Aorta (tissue), 5 donors: ENCODE measurements at places on chromosomes 7 and 10. TPM values are rescaled to one million over a fixed set of nuclear protein-coding genes. Genes with fewer than 3 reads are reported as not detected.

Gene CALHM3
- not detected for polyA plus RNA-seq

Gene COL13A1
- 3.5 TPM for polyA plus RNA-seq

Gene FAM131B
- 1.0 TPM for polyA plus RNA-seq

Gene ZCWPW1
- 4.0 TPM for polyA plus RNA-seq

Gene PPP1R3C
- polyA plus RNA-seq: 69.2 TPM

Gene SPDYE8
- polyA plus RNA-seq: not detected

GRCh38 chr10:49383853-49384252, 12.0 kb downstream of the DRGX start:
- H3K27me3 ChIP-seq: no peaks in the 10 kb centered on the region
- no peak overlapping the region for H3K4me3 ChIP-seq
- no peaks in the 10 kb centered on the region for H3K4me1 ChIP-seq

DNA sequence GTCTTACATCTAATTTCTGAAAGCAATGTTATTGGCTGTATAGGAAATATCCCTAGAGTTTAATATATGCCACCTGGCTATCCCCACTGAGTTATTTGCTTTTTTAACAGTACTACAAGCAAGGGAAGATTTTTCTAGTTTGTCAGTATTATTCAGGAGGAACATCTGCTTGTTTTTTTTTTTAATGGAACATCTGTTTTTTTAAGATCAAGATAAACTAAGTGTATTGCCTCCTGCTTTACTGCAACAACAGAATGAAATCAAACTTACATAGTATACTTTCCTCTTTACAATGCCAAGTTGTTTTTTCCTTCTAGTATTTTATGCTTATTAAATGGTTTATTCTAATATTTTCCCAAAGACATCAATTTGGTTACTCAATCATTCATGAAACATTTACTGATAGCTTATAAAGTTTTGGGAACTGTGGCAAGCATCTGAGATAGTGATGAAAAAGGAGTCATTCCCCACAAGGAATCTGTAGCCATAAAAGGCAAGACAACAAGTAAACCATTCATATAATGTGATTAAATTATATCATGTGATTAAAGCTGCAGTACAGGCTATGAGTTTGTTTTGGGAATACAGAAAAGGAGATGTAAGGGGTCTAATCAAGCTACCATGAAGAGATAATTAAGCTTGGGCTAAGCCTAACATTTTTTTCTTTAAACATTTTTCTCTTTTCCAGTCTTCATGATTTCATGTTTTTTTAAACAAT, 17.4 kb downstream of the MTPN start:
- H3K27ac ChIP-seq: no peak overlapping the region
- no peaks in the 10 kb centered on the region for H3K27me3 ChIP-seq
- no peak for DNase-seq
- no peaks in the 10 kb centered on the region for H3K36me3 ChIP-seq
- H3K4me3 ChIP-seq: no peak overlapping the region
- no peaks in the 10 kb centered on the region for H3K4me1 ChIP-seq

- no peak overlapping the region for H3K4me3 ChIP-seq
- no peak overlapping the region for H3K27ac ChIP-seq
- no peak for DNase-seq
- H3K27me3 ChIP-seq: no peaks in the 10 kb centered on the region
- H3K36me3 ChIP-seq: no peaks in the 10 kb centered on the region
Observed at GRCh38 chr7:6505685-6506559, 45.3 kb downstream of the GRID2IP start.

DNA sequence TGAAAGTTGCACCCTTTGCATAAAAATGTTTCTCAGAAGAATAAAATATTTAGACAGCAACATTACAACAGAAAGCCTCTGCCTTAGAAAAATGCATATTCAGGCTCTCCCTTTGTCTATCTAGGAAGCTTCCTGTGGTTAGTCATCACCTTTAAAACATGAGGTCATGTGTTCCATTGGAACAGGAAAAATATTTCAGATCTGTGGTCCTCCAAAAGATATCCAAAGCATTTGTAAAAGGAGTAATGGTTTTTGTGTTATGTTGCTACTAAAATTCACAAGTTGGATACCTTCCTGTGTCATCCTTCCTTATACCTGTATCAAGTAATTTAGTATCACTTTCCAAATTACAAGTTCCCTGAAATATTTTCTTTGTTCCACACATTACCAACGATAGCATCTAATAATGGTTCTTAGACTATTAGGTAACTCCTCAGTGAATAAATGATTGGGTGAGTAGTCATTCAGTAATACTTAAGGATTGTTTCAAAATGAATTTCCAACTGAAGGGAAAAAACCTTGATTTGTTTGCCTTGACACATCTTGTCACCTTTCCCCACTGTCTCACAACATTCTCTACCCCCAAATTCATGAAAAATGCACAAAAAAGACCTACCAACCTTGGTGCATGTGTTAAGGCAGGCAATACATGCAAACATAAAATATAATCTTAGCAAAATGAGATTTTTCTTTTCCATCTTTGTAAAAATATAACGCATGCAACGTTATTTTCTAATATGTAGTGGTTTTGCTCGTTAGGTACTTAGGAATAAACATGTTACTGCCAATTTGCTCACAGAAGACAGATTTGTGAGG, 19.7 kb upstream of the RHOBTB1 start:
- no peaks in the 10 kb centered on the region for H3K27me3 ChIP-seq
- H3K27ac ChIP-seq: no peak overlapping the region
- H3K36me3 ChIP-seq: no peaks in the 10 kb centered on the region

- H3K4me3 ChIP-seq: no peak overlapping the region
- no peaks in the 10 kb centered on the region for H3K36me3 ChIP-seq
- no peaks in the 10 kb centered on the region for H3K27me3 ChIP-seq
Observed at GRCh38 chr7:81672872-81673271, 97.0 kb downstream of the HGF start.

GRCh38 chr10:27526242-27526641, 22.1 kb downstream of the RAB18 start:
- peaks cover 2% of the 10 kb centered on the region for H3K4me1 ChIP-seq
- H3K4me3 ChIP-seq: no peak overlapping the region
- no peaks in the 10 kb centered on the region for H3K36me3 ChIP-seq
- H3K27ac ChIP-seq: no peak overlapping the region
- DNase-seq: no peak
- no peaks in the 10 kb centered on the region for H3K27me3 ChIP-seq

DNA sequence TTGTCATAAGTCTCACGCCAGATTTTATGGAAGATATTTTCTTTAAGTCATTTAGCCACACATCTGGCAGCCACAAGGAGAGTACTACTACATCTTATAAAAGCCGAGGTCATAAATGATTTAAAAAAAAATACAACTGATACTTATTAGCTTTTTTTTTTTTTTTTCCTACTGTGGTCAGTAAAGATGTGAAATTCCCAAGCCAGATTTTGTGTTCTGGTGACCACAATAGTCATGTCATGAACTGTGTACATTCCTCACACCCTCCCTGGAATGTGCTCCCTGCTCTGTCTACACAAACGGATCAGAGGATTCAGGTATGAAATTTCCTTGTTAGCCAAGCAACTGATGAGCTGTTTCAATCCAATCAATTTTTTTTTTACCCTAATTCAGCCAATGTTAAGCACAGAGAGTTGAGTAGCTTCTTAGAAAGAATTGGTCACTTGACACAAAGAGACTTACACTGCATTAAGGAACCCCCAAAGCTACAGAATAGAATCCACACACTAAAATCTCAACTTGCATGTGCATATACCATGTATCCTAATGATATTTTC, 54.7 kb downstream of the CHRM2 start:
- H3K36me3 ChIP-seq: no peaks in the 10 kb centered on the region
- no peaks in the 10 kb centered on the region for H3K27me3 ChIP-seq
- H3K4me1 ChIP-seq: no peaks in the 10 kb centered on the region

DNA sequence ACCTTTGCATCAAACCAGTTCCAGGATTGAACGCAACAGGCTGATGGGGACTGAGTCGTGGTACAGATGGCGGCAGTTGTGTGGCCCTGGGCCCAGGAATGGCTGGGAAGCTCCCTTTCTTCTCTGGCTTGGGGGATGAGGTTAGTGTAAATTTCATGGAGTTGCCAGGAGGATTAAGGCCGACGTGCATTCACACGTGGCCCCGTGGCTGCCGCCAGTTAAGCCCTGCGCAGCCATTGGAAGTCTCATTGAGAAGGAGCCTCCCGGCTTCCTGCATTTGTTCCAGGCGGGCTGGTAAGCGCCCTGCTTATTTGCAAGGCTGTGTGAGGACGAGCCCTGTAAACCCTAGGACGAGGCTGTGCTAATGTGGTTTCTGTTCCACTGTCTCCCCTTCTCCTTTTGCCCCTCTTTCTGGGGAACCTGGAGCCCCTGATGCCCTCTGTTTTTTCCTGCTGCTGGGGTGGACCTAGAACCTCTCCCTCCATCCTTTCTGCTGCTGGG, 174.7 kb upstream of the TNRC18 start:
- no peaks in the 10 kb centered on the region for H3K36me3 ChIP-seq
- H3K4me1 ChIP-seq: no peaks in the 10 kb centered on the region
- DNase-seq: no peak
- H3K27me3 ChIP-seq: no peaks in the 10 kb centered on the region
- H3K4me3 ChIP-seq: no peak overlapping the region
- no peak overlapping the region for H3K27ac ChIP-seq

DNA sequence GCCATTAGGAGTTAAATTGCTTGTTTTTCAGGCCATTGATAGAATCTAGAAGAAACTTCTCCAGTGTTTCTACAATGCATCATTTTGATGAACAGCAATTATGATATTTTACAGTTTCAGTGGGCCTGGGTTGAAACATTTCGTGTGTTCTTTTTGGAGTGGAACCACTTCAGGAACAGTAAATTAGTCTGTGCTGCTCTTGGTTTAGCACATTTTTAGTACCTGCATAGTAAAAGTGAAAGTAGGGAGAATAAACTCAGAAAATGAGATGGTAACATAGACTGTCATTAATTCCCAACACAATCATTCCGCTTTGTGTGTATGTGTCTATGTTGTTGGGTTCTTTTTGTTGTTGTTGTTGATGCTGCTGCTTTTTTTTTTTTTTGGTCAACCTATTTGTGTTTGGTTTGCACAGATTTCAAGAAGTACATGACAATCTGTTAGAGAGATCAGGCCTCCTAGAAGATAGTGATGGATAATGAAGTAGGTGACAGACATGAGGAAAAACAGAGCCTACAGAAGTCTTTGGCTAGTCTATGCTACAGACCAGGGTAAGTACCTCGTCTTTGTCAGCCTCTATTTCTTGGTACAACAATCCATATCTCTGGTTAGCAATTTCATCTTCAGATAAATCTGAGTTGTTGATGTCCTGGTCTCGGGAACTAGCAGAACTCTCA, 154.0 kb upstream of the TARP start:
- no peak overlapping the region for H3K27ac ChIP-seq
- no peak overlapping the region for H3K4me3 ChIP-seq
- H3K36me3 ChIP-seq: peaks cover 3% of the 10 kb centered on the region
- peaks cover 3% of the 10 kb centered on the region for H3K4me1 ChIP-seq
- H3K27me3 ChIP-seq: no peaks in the 10 kb centered on the region

DNA sequence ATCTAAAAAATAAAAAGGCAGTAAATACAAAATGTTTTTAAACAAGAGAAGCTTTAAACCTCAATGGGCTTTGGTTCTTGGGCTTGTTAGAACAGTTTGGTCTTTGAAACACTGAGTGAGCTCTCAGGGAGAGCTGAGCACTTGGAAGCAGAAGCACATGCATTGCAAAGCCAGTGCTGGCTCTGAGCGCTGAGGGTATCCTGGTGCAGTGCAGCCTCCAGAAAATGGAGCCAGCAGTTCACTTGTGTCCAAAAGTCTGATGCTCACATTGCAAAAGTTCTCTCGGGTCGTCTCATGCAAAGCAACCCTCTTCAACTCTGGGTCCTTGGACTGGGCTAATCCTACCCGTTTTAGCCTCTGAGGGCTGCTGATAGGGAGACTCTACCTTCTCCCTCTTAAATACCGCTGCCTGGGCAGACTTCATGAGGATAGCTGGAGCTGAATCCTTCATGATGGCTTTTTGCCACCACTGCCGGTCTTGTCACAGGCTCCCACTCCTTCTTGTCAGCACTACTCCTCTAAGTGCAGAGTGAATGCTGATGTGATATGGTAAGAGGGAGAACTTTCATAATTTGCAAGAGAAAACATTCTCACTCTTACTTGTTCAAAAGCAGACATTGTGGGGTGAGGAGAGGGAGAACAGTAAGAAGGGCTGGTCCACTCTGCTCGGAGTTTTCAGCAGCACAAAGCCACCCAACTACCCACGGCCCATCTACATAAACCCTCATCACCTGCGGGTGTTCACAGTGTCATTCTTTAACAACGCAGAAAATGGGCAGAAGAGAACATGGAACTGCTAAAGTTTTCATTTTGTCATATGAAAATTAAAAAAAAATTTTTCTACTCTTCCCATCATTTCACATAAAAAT, 42.2 kb upstream of the BMPER start:
- H3K4me3 ChIP-seq: no peak overlapping the region
- no peaks in the 10 kb centered on the region for H3K4me1 ChIP-seq
- H3K36me3 ChIP-seq: no peaks in the 10 kb centered on the region

DNA sequence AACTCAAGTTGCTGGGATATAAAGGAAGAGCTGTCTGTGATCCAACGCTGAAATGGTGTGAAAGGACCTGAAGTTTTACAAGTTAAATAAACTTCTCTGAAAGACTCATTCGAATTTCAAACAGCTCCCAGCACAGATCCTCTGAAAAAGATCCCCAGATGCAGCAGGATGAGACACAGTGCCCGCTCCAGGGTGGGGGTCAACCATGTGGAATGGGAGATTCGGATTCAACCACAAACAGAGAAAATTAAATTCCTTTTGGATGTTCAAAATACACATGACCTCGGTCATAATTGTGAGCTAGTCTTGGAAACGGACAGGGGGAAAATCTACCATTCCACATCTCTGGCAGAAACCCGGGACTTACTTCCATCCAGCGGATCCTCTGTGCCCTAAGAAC, 119.6 kb downstream of the PRKAG2 start:
- H3K36me3 ChIP-seq: no peaks in the 10 kb centered on the region
- H3K27me3 ChIP-seq: no peaks in the 10 kb centered on the region
- no peak overlapping the region for H3K27ac ChIP-seq
- DNase-seq: no peak
- no peaks in the 10 kb centered on the region for H3K4me1 ChIP-seq

- no peak overlapping the region for H3K27ac ChIP-seq
- H3K4me1 ChIP-seq: no peaks in the 10 kb centered on the region
- H3K36me3 ChIP-seq: peaks cover 1% of the 10 kb centered on the region
- DNase-seq: no peak
- peak overlapping the region; percentile 89 for H3K4me3 ChIP-seq
Observed at GRCh38 chr7:99617192-99617781, 541 bp downstream of the ZSCAN25 start.

GRCh38 chr10:71773221-71773971, at the start of gene VSIR:
TSS of gene VSIR (minus strand) at chr10:71773520. CDS start at chr10:71773439, 81 bp downstream.
- H3K4me3 ChIP-seq: peak within 1 kb of the TSS; percentile 46
- DNase-seq: peak; percentile 97
- H3K4me1 ChIP-seq: no peaks in the 10 kb centered on the region
- H3K36me3 ChIP-seq: no peaks in the 10 kb centered on the region
- H3K27ac ChIP-seq: peak within 1 kb of the TSS; percentile 62
- H3K27me3 ChIP-seq: no peaks in the 10 kb centered on the region
